ENCODE measurements at places on chromosomes 13 and 19. TPM values are rescaled to one million over a fixed set of nuclear protein-coding genes. Genes with fewer than 3 reads are reported as not detected.

GRCh38 chr19:38714354-38714778 lies 29.9 kb downstream of the CAPN12 start:
- DNase-seq = no peak
- H3K36me3 ChIP-seq = peaks cover 75% of the 10 kb centered on the region
- no peak overlapping the region for H3K27ac ChIP-seq
- H3K4me1 ChIP-seq = peaks cover 6% of the 10 kb centered on the region

DNA sequence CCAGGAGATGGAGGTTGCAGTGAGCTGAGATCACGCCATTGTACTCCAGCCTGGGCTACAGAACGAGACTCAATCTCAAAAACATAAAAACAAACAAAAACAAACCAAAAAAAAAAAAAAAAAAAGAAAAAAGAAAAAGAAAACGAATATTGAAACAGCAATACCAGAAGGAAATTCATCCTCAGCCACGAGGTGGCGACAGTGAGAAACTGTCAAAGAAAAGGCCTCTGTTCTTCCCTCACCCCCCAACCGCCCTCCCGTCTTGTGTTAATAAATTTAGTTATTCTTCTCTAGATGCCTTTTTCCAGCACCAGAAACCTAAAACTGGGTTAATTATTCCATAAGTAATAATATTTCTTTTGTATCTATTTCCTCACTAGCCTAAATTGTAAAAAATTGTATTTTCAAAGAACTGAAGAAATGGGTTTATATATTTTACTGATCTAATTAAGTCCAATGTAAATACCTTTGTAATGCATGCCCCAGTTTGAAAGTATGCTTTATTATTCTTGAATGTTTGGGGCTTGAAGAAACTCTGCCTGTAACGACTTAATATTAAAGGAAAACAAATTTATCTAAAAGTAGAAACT lies 38.6 kb downstream of the LIG4 start:
- H3K4me1 ChIP-seq = no peaks in the 10 kb centered on the region
- H3K36me3 ChIP-seq = no peaks in the 10 kb centered on the region
- peak; percentile 26 for DNase-seq
- H3K27ac ChIP-seq = no peak overlapping the region
- H3K27me3 ChIP-seq = no peaks in the 10 kb centered on the region

DNA sequence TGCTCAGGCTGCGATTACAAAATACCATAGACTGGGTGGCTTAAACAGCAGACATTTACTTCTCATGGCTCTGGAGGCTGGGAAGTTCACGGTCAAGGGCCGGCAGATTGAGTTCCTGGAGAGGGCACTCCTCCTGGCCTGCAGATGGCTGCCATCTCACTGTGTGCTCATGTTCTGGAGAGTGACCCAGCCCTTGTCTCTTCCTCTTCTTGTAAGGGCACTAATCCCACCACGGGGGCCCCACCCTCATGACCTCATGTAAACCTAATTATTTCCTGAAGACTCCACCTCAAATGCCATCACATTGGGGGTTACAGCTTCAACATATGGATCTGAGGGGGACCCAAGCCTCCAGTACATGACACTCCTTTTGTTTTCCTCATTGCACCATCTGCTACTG lies 56.0 kb upstream of the CLDN10 start:
- no peak overlapping the region for H3K27ac ChIP-seq
- no peaks in the 10 kb centered on the region for H3K36me3 ChIP-seq
- no peak overlapping the region for H3K4me3 ChIP-seq
- DNase-seq = no peak

GRCh38 chr13:87798536-87798935 lies 127.4 kb downstream of the SLITRK5 start:
- no peaks in the 10 kb centered on the region for H3K27me3 ChIP-seq
- no peaks in the 10 kb centered on the region for H3K36me3 ChIP-seq
- no peak overlapping the region for H3K27ac ChIP-seq
- peak; percentile 38 for DNase-seq
- H3K4me1 ChIP-seq = peaks cover 8% of the 10 kb centered on the region

- no peaks in the 10 kb centered on the region for H3K27me3 ChIP-seq
- H3K4me3 ChIP-seq = no peak overlapping the region
- H3K4me1 ChIP-seq = 0 out of 2 replicates have a peak, but pooled peaks cover 3% of the 10 kb centered on the region
- no peaks in the 10 kb centered on the region for H3K36me3 ChIP-seq
- H3K27ac ChIP-seq = no peak overlapping the region
- no peak for DNase-seq
Observed at GRCh38 chr13:63696055-63696454, 2280.4 kb upstream of the PCDH20 start.

DNA sequence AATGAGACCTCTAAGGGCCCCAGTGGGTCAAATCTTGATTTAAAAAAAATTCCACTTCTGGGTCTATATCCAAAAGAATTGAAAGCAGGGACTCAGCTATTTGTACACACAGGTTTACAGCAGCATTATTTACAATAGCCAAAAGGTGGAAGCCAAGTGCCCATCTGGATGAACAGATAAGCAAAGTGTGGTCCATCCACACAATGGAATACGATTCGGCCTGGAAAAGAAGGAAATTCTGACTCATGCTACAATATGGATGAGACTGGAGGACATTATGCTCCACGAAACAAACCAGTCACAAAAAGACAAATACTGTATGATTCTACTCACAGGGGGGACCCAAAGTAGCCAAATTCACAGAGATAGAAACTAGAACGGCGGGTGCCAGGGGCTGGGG lies 76.7 kb downstream of the CACNA1A start:
- H3K27me3 ChIP-seq = no peaks in the 10 kb centered on the region
- no peak overlapping the region for H3K4me3 ChIP-seq
- no peaks in the 10 kb centered on the region for H3K4me1 ChIP-seq

The FGF22 gene
- not detected for total RNA-seq

All from SJCRH30 (cell line).